ENCODE measurements at places on chromosomes 12 and 14. TPM values are rescaled to one million over a fixed set of nuclear protein-coding genes. Genes with fewer than 3 reads are reported as not detected.

The HOXC5 gene
- total RNA-seq, result not detected

The CCDC175 gene
- total RNA-seq, result not detected

DNA sequence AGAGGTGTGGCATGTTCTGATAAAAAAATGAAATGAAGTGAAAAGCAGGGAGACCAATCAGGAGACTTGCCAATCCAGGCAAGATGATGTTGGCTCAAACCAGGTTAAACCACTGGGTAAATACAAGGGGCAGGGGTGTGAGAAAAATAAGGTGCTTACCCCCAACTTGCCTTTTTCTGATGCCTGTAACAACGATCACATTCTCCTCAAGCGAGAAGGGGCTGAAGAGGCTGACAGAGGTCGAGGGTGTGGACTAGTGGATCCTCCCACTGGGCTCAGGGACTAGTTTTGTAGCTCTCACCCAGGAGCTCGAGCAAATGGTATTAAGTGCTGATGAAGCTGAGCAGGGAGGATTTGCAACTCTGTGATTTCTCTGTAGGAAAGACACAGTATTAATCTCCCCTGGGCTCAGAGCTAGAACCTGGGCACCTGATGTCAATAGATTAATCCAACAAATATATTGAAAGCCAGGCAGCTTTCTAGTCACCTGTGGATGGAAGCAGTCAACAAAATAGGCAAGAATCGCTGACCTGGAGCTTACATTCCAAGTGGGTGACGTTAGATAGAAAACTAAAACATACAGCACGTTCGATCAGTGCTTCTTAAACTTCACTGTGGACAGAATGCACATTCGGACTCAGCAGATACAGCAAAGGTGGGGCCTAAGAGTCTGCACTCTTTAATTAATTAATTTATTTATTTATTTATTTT lies 15.2 kb upstream of the EAPP start:
- H3K27ac ChIP-seq, result peak overlapping the region; percentile 37
- H3K27me3 ChIP-seq, result no peaks in the 10 kb centered on the region
- no peaks in the 10 kb centered on the region for H3K36me3 ChIP-seq
- H3K4me3 ChIP-seq, result peak overlapping the region; percentile 0
- peaks cover 14% of the 10 kb centered on the region for H3K4me1 ChIP-seq
- no peak for DNase-seq

The C12orf54 gene
- not detected for total RNA-seq

DNA sequence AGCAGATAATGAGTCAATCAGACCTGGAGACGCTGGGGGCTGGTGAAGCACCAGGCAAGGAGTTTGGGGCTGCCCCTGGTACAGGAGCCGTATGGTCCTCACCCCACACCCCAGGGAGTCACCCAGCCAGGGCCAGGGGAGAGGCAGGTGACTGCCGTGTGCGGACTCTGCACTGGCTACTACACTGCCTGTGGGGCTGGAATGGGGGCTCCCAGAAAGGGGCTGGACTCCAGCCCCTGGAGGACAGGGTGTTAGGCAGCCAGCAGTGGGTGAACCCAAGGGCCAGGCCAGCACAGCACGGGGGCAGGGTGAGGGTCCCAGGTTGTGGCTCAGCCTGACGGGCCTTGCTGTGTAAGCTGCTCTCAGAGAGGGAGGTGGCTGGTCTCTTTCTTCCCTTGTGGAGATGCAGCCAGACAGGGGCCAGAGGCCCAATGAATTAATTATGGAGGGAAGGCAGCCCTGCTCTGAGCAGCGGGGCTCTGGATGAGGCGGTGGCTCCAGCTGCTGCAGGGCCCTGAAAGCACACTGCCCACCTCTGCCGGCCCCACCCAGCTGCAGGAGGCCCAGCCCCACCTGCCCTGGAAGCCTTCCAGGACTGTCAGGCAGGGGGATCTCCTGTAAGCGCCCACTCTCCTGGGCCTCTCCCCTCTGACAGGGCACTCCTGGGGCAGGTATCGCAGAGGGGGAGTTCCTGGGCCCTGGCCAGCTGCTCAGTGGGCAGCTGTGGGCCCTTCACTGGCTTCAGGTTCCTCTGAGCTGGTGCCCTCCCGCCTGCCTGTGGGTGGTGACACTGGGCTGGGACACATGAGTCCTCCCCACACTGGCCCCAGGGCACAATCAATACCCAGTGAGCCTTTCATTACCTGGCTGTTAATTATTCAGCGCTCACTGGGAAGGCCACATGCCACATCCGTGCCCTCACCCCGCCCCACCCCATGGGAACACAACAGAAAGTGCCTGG lies 142.5 kb upstream of the C14orf180 start:
- H3K4me3 ChIP-seq, result no peak overlapping the region
- no peak for DNase-seq
- no peaks in the 10 kb centered on the region for H3K4me1 ChIP-seq
- no peaks in the 10 kb centered on the region for H3K36me3 ChIP-seq
- H3K27ac ChIP-seq, result no peak overlapping the region

GRCh38 chr14:72567226-72567625 lies 326.7 kb downstream of the DPF3 start:
- no peak overlapping the region for H3K27ac ChIP-seq
- no peak for DNase-seq
- H3K36me3 ChIP-seq, result no peaks in the 10 kb centered on the region
- H3K4me1 ChIP-seq, result no peaks in the 10 kb centered on the region

DNA sequence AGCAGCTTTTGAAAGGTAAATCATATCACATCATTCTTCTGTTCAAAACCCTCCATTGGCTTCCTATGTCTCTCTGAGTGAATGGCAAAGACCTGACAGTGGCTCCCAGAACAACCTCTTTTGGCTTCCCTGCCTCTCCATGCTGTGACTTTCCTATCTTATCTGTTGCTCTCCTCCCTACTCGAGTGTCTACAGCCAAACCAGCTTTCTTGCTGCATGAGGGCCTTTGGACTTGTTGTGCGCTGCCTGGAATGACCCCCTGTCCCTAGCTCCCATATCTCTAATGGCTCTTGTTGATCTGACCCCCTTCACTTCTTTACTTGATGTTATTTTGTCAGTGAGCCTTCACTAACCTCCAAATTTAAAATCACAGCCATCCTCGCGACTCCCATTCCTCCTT lies 2.5 kb downstream of the SYNE2 start:
- H3K27ac ChIP-seq, result no peak overlapping the region
- H3K27me3 ChIP-seq, result no peaks in the 10 kb centered on the region
- H3K4me3 ChIP-seq, result no peak overlapping the region
- H3K4me1 ChIP-seq, result peaks cover 24% of the 10 kb centered on the region

- H3K4me1 ChIP-seq, result peaks cover 13% of the 10 kb centered on the region
- H3K27me3 ChIP-seq, result no peaks in the 10 kb centered on the region
- DNase-seq, result no peak
- H3K4me3 ChIP-seq, result no peak overlapping the region
- H3K36me3 ChIP-seq, result peaks cover 6% of the 10 kb centered on the region
- no peak overlapping the region for H3K27ac ChIP-seq
Observed at GRCh38 chr14:45118594-45118993, 15.7 kb downstream of the FKBP3 start.

The MANSC1 gene
- 4.4 TPM for total RNA-seq

The HNF1A gene
- 27.0 TPM for total RNA-seq

The NANOG gene
- total RNA-seq, result not detected

DNA sequence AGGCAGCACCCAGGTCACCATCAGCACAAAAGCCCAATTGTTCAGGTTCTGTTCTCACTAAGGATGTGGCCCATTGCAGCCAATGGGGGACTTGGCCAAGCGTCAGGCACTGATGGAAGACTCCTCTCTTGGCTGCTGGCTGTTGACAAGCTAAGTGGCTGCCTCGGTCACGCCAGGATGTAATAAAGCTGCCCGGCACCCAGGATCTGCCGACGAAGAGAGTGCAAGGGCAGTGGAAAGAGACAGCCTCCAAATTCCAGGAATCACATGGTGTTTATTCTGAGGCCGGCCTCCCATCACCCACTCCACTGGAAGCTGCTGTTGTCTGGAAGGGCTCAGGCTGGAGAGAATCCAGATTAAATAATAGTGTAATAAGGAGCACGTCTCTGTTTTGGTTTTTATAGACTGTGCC lies 451.8 kb upstream of the TBX3 start:
- no peaks in the 10 kb centered on the region for H3K27me3 ChIP-seq
- no peak overlapping the region for H3K4me3 ChIP-seq
- H3K27ac ChIP-seq, result no peak overlapping the region
- H3K36me3 ChIP-seq, result no peaks in the 10 kb centered on the region
- H3K4me1 ChIP-seq, result no peaks in the 10 kb centered on the region

GRCh38 chr12:108820707-108821406 lies 36.5 kb downstream of the SSH1 start:
- H3K27me3 ChIP-seq, result no peaks in the 10 kb centered on the region
- H3K27ac ChIP-seq, result no peak overlapping the region
- peaks cover 34% of the 10 kb centered on the region for H3K36me3 ChIP-seq
- no peak for DNase-seq
- H3K4me3 ChIP-seq, result no peak overlapping the region

The EIF2S3B gene
- total RNA-seq, result 9.2 TPM

DNA sequence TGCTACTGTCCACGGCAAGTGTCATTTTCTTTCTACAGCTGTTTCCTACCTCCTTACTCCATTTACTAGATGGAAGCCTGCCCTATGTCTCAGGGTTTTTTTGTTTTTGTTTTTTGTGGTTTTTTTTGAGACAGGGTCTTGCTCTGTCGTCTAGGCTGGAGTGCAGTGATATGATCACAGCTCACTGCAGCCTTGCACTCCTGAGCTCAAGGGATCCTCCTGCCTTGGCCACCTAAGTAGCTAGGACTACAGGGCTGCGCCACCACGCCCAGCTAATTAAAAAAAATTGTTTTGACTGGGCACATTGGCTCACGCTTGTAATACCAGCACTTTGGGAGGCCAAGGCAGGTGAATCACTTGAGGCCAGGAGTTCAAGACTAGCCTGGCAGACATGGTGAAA lies 14.7 kb downstream of the TUBA1A start:
- H3K27me3 ChIP-seq, result no peaks in the 10 kb centered on the region
- no peaks in the 10 kb centered on the region for H3K4me1 ChIP-seq
- H3K36me3 ChIP-seq, result no peaks in the 10 kb centered on the region
- no peak overlapping the region for H3K27ac ChIP-seq

The SART3 gene
- total RNA-seq, result 69.9 TPM

The PIWIL1 gene
- not detected for total RNA-seq

DNA sequence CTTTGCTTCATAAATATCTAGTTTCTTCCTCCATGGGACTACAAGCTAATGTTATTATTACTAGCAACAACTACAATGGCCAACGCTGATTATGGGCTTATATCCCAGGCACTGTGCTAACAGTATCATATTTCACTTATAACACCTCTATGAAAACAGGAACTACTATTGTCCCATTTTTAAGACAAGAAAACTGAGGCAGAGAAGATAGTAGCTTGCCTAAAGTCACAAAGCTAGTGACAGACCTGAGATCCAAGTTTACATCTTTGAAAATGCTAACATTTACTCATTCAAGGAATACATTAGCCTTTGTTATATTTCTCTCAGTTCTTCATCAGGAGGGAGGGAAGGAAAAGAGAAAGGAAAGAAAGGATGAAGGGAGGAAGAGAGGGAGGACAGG lies 32.8 kb downstream of the GIT2 start:
- no peak for DNase-seq
- peaks cover 16% of the 10 kb centered on the region for H3K4me1 ChIP-seq
- peaks cover 55% of the 10 kb centered on the region for H3K36me3 ChIP-seq

DNA sequence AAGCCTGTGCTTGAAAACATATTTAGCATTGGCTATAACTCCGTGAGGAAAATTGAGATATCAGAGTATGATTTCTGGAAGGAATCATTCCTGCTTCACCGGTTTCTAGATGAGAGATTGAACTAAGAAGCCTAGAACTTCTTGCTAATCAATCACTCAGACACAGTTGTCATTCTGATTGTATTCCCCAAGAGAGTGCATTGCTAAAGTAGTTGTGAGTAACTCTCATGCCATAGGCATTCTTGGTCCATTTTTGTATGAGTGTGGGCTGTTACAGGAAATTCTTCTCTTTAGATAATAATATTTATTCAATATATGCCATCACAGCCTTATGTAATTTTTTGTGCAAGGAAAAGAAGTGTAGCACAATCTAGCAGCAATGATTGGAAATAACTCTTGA lies 893.3 kb upstream of the MDGA2 start:
- no peaks in the 10 kb centered on the region for H3K27me3 ChIP-seq
- DNase-seq, result no peak
- no peak overlapping the region for H3K4me3 ChIP-seq
- no peaks in the 10 kb centered on the region for H3K4me1 ChIP-seq
- no peaks in the 10 kb centered on the region for H3K36me3 ChIP-seq

GRCh38 chr12:103964805-103965204 lies 867 bp upstream of the TDG start:
- H3K4me1 ChIP-seq, result peaks cover 61% of the 10 kb centered on the region
- no peak for DNase-seq
- H3K36me3 ChIP-seq, result no peaks in the 10 kb centered on the region
- peak overlapping the region; percentile 86 for H3K27ac ChIP-seq

The NTS gene
- total RNA-seq, result 0.13 TPM

- no peaks in the 10 kb centered on the region for H3K27me3 ChIP-seq
- H3K4me3 ChIP-seq, result peak overlapping the region; percentile 90
- no peak for DNase-seq
- no peaks in the 10 kb centered on the region for H3K36me3 ChIP-seq
- H3K27ac ChIP-seq, result peak overlapping the region; percentile 72
Observed at GRCh38 chr12:94149119-94149780, 873 bp downstream of the PLXNC1 start.

The MYO1H gene
- not detected for total RNA-seq

- no peaks in the 10 kb centered on the region for H3K4me1 ChIP-seq
- H3K27me3 ChIP-seq, result no peaks in the 10 kb centered on the region
- H3K27ac ChIP-seq, result no peak overlapping the region
- no peak overlapping the region for H3K4me3 ChIP-seq
- no peak for DNase-seq
Observed at GRCh38 chr14:84410344-84410743, 1119.6 kb upstream of the FLRT2 start.

- no peaks in the 10 kb centered on the region for H3K36me3 ChIP-seq
- no peaks in the 10 kb centered on the region for H3K27me3 ChIP-seq
- H3K4me1 ChIP-seq, result no peaks in the 10 kb centered on the region
- DNase-seq, result no peak
Observed at GRCh38 chr14:57884175-57884574, 18.3 kb upstream of the SLC35F4 start.

GRCh38 chr14:24177041-24177825 lies 5.4 kb downstream of the REC8 start:
- H3K4me1 ChIP-seq, result no peaks in the 10 kb centered on the region
- H3K27me3 ChIP-seq, result no peaks in the 10 kb centered on the region
- H3K4me3 ChIP-seq, result no peak overlapping the region

DNA sequence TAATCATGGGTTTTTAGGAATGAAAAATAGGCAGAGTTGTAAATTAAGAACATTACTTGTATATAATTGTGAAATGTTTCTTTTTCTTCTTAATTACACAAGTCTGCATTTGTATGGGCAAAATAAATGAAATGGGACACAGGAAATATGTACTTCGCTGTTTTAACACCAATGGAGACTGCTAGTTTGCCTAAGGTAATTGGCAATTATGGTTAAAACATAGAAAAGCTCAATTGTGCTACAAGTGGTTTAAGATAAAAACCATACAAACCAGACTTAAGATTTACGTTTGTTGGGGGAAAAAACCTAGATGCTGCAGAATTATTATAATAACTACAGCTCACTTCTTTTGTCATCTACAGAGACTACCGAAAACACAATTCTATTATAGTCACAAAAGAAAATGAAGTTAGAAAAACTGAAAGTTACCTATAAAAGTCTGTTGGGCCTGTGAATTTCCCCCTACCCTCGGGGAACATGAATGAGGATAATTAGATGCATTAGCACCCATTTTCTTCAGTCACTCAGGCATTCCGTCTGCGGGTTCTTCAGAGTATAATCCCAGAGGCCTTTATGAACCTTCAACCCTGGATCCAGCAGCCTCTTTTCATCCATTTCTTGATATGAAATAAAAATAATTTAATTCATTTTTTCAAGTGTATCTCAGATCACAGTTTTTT lies 37.2 kb downstream of the BTBD7 start:
- H3K4me1 ChIP-seq, result no peaks in the 10 kb centered on the region
- H3K4me3 ChIP-seq, result no peak overlapping the region
- H3K27ac ChIP-seq, result no peak overlapping the region
- H3K36me3 ChIP-seq, result peaks cover 2% of the 10 kb centered on the region

All from HepG2 (cell line).